ENCODE measurements at places on chromosomes 16 and 17.

GRCh38 chr17:63435681-63436522 is 10.2 kb downstream of the CYB561 start:
- DNase-seq = no peak

- DNase-seq = no peak
Measured at GRCh38 chr17:50198026-50198669, 3.3 kb downstream of the COL1A1 start.

DNA sequence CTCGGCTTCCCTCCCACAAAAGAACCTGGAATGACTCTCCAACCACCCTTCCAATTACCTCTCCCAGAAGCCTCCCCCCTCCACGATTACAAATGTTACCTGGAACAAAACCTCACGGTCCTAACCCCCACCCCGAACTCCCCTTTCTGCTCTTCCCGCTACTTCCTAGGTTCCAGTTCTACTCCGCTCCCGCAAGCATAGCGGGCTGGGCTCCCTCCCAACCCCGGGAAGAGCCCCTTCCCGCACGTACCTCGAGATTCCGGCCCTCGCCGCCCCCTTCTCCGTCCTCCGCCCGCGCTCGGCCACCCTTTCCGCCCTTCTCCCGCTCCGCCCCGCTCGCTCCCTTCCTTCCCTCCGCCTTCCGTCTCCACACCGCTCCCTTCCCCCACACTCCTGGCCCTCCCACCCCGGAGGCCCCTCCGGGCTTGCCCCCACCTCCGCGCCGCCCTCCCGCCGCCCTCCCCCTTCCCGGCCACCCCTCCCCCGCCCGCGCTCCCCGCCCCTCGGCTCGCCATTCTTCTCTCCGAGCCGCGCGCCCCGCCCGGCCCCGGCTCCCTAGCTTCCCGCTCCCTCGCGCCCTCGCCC is 457 bp downstream of the CHTF8 start:
- no peak for DNase-seq

- no peak for DNase-seq
Measured at GRCh38 chr16:70662991-70663523, 16.7 kb downstream of the IL34 start.

DNA sequence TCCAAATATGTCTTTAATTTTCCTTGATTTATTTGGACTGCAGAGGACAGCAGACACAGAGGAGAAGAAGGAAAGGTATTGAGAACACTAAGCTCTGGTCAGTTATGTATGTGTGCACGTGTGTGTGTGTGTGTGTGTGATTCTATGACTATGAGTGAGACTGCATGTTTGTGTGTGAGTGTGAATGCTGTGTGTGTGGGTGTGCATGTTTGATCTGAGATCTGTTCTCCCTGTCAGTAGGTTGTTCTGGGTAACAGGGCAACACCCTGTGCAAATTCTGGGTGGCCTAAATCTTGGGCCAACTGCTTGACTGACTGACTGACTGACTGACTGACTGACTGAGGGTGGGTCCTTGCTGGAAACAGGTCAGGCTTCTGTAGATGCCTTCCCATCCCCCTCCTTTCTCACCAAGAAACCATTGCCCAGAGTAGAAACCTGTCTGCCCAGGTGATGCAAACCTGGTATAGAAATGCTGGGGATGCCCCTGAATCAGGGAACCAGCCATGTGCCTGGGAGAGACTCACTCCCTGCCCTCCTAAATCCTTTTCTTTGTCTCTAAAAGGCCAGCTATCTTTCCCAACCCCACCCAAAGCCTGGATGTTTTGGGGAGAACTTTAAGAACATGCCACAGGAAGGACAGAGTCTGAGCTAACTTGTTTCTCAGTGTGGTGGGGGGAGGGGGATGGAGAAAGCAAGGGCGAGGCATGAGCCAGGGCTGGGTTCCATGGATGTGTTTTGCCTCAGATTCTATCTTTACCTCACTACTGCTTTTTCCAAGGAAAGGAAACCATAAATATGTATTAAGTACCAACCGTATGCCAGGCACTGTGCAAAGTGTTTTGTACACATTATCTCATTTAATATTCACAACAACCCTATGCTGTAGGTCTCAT is 4.5 kb upstream of the NR1D1 start:
- no peak for DNase-seq

DNA sequence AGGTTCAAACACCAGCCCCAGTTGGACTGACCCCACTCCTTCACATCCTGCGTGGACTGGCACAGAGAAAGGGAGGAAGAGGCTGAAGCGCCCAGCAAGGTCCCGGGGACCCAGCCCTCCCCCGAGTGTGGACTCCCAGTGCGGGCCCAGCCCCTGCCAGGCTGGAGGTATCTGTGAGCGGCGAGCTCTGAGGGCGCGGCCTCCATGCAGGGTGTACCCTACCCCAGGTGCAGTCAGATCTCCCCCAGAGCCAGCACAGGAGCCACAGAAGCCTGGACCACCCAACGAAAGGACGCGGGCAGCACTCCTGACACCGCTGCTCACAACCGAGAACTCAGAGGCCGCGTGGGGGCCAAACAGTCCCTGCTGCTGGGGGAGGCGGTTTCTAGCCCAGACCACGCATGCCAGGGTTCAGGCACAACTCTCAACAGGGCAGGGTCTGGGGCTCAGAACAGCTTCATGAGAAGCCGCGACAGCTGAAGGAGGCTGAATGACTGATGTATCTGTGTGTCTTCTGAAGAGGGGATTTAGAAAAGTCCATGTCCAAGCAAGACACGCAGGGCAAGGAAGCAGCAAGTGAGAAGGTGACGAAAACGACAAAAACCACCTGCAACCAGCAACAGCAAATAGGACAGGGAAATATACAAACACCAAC is 8.5 kb downstream of the SLC38A10 start:
- DNase-seq = no peak

GRCh38 chr16:66844009-66844341 is 239 bp upstream of the CA7 start:
- no peak for DNase-seq

DNA sequence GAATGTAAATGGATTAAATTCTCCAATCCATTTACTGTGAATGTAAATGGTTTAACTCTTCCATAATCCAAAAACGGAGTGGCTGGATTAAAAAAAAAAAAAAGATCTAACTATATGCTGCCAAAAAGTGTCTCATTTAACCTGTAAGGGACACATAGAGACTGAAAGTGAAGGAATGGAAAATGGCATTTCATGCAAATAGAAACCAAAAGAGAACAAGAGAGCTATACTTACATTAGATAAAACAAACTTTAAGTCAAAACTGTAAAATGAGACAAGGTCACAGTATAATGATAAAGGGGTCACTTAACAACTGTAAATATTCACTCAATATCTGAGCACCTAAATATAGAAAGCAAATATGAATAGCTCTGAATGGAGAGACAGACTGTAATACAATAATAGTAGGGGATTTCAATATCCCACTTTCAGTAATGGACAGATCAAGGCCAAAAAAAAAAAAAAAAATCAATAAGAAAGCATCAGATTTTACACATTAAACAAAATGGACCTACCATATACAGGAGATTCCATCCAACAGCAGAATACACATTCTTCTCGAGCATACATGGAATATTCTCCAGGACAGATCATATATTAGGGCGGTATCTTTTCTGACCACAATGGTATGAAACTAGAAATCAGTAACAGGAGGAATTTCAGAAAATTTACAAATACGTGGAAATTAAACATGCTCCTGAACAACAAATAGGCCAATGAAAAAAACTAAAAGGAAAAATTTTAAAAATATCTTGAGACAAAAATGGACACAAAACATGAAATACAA is 36.4 kb downstream of the CDR2 start:
- no peak for DNase-seq

DNA sequence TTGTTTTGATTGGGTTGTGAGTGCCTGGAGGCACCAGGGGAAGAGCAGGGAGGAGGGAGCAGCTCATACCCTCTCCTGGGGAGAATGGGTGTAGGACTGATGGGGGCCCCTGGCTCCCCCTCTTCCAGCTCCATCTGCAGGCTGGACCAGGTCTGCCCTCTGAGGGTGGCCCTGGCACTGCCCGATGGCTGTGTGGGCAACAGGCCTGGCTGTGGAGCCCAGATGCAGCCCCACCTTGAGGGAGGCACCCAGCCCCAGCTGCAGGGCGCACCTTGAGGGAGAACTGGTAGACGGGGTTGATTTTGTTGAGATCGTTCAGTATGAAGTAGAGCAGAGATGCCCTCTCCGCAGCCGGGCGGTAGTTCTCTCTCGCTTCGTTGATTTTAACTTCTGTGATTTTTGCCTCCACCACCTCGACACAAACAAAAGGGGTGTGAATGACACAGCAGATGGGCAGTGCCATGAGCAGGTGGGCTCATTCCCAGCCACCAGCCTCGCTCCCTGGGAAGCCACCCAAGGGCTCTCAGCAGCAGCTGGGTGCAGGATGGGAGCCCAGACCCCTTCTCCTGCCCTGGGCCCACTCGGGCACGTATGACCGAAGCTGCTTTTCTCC is 71.6 kb downstream of the PGS1 start:
- DNase-seq = no peak

GRCh38 chr17:39095309-39095686 is 56.1 kb downstream of the PLXDC1 start:
- DNase-seq = no peak

DNA sequence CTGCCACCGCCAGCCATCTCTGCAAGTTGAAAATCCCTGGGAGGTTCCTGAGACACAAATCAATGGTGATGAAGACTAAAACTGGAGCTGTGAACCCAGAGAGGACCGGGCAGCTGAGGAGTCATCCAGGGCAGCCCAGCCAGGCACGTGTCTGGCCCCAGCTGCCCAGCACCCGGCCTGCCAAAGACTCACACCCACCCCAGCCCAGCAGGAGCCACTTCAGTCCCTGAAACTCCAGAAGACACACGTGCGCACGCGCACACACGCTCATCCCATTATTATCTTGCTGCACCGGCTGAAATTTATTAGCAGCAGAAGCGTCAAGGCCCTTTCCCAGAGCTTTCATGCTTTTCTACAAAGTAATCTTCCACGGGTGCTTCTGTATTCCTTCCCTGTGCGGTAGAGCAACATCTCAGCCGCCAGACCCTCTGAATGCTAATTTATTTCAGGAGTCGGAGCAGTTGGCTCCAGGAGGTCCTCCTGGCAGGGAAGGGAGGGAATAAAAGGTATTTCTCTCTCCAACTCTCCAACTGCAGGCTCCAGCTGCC is 59.8 kb upstream of the RBFOX3 start:
- no peak for DNase-seq

GRCh38 chr16:72857834-72858664 is 189.9 kb downstream of the ZFHX3 start:
- no peak for DNase-seq

DNA sequence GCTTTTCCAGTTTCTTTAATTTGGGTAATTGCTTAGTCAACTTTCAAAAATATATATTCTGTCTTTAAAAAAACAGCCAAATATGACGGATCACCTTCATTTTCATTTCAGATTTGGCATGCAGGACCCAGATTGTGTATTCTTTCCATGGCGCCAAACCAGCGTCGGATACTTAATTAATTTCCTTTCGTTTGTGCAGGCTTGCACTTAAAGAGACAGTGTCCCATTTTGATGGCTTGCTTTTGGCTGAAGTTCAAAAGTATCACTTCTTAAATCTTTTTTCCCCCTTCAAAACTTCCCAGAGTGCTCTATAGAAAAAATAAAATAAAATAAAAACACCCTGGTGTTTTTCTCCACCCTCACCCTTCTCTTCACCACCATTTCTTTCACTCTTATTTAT is 394.5 kb upstream of the SOX9 start:
- no peak for DNase-seq

DNA sequence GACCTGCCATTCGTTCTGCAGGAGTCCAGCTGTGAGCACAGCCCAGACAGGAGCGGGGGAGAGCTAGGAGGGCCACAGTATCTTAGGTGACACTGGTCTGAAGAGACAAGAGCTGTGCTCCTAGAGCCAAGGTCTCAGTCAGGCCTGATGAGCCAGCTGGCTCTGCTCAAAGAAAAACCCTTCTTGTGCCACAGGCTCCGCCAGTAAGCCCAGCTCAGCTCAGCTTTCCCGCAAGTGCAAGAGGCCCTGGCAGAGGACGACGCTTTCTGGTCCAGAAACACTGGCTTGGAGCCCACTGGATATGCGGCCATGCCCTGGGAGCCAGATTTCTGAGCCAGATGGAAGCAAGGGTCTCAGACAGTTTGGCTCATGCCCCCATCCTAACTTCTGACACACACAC is 23.9 kb downstream of the PEMT start:
- DNase-seq = no peak

- DNase-seq = no peak
Measured at GRCh38 chr17:10032118-10032852, 127.2 kb upstream of the RCVRN start.

DNA sequence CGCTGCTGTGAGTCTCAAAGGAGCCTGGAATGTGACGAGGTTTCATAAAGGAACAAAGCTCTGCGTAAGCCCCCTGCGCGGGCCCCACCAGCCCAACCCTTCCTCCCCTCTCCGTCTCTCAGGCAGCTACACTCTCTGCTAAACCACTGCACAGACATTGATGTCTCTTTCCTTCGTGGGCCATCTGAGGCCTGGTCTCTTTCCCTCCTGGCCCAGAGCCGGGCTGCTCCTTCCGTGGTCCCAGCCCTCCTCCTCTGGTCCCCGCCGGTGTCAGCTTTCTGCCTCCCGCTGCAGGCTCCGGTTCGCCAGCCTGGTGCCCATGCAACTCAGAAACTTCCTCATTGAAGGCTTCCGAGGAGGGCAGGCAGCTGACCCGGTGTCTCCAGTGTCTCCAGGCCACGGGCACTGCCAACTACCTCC is 7.4 kb downstream of the SCARF1 start:
- DNase-seq = no peak

- DNase-seq = no peak
Measured at GRCh38 chr17:31537565-31538011, 146.1 kb downstream of the RAB11FIP4 start.

DNA sequence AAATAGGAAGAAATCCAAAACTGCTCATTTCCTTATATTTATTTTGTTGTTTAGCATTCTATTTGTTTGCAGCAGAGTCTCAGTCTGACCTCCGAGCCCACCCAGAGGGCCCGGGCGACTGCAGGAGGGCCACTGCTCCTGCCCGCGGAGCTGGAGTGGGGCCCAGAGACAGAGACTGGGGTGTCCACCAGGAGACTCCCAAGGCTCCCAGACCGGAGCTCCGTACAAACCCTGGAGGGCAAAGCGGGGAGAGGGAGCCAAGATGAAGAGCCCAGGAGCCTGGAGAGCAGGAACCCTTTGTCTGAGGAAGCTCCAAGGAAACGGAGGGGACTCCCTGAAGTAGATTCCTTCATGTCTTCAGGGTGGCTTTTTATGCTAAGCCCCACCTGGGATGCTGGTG is 57.9 kb downstream of the AXIN2 start:
- DNase-seq = no peak

DNA sequence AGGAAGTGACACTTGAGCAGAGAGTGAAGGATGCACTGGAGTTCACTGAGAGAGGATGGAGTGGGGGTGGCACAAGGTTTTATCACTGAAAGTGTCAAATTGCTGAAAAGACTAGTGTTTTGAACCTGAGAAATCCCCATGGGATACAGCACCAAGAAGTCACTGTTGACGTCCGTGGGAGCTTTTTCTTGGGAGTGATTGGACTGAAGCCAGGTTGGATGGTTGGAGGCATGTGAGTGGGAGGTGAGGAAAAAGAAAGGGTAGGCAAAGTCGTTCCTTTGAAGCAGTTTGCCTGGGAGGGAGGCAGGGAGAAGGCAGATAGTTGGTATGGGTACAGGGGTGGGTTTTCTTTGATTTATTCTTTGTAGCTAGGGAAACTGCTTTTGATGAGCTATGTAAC is 39.9 kb upstream of the SDK2 start:
- DNase-seq = no peak

Measured in BJ (cell line).